ENCODE measurements at places on chromosomes 5 and 9. TPM values are rescaled to one million over a fixed set of nuclear protein-coding genes. Genes with fewer than 3 reads are reported as not detected.

- DNase-seq = no peak
Measured at GRCh38 chr5:58454025-58454424, 5.9 kb downstream of the PLK2 start.

DNA sequence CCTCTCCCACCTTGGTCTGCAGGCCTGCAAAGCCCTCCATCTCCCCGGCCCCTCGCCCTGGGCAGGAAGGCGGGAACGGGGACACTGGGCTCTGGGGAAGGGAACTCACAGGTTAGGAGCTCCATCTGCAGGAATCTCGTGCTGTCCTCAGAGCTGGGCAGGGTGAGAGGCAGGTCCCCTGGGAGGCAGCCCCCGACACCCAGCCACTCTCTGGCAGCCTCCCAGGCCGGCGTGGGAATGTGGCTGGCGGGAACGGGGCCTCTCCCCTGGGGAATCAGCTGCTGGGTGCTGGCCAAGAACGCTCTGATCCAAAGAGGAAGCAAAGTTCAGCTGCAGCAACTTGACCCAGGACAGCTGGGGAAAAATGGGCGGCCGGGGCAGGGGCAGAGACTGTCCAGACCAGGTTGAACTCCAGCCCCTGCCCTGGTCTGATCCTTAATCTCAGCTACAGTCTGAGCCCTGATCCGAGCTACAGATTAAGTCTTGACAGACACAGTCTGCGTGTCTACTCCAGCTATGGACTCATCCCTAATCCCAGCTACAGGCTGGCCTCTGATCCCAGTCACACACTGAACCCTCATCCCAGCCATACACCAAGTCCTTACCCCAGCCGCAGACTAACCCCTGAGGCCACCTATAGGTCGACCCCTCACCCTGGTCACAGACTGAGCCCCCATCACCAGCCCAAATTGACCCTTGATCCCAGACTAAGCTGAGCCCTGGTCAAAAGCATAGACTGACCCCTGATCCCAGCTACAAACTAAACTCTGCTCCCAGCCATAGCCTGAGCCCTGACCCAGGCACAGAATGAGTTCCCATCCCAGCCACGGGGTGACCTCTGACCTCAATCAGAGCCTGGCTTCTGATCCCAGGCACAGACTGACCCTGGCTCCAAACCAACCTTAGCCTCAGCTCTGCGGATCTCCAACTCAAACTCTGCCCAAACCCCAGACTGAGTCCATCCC, 37.3 kb upstream of the EGFL7 start:
- no peak for DNase-seq

DNA sequence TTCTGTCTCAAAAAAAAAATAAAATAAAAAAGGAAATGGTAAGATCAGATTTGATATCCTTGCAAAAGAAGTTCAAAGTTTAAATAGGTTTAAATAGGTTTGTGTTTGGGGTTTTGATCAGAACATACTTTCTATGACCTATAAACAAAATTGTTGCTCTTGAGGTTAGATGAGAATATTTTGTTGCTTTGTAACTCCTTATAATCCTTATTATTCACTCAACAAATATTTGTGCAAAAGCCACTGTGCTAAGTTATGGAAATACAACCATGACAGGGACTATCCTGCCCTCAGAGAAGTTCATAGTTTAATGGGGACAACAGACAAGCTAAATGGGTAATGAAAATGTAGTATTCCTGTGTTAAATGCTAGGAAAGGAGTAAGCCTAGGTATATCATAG, 71.5 kb downstream of the INVS start:
- no peak for DNase-seq

DNA sequence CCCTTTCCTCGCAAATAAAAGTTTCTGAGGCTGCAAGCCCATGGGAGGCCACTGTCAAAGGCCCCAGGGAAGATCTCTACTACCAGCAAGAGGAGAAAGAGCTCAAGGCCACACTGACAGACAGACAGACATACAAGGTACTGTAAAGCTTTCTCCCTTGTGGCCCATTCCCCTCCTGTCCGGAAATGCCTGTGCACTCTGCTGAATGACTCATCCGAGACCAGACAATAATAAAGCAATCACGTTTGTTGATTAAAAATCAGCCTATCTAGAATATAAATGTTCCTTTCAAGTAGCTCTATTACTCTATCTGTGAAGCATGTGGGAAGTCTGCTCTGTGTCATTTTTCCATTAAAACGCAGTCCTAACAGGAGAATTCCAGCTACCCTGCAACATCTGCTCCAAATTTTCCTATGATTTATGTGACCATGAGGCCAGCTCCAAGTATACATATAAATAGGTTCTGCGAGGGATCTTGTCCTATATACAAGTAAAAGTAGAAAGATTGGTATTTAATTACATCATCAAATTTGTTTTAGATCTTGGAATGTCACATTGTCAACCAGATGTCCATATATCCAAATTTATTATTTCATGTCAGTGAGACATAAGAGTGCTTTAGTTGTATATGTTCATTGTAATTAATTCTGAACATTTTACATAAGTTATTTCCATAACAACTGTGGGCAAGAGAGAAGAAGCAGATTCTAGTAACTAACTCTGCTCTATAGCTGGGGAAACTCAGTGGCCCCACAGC, 34.7 kb upstream of the TGFBI start:
- DNase-seq = peak; percentile 45

DNA sequence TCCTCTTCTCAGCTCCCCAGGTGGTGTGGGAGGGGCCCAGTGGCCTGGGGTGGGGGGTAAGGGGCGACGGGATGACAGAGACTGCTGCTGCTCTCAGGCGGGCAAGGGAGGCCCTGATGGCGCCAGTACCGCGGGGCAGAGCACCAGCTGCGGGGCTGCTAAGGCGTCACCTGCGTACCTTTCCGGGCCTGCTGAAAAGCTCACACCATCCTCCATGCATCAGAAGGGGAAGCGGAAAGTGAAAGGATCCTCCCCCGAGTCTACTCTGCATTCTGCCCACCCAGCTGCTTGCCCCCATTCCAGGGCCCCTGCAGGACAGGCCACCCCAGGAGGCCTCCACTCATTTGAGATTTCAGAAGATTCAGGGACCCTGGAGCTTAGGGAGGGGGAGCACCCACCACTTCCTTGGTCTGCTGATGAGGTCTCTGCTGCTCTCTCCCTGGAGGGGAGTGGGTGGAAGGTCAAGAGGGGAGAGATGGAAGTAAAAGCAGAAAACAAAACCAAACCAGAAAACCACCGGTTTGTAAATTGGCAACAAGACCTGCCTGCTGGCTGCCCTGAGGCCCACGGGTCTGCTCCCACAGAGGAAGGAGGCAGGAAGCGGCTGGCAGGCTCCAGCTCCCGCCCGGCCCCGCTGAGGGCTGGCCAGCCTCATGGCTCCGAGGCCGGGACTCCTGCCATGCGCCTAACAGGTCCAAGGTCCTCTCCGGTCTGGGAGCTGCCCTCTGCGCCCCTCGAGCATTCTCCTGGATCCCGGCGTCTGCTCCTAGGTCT, 33.6 kb downstream of the PRRT1B start:
- DNase-seq = no peak

- DNase-seq = no peak
Measured at GRCh38 chr5:14256756-14257393, 113.7 kb downstream of the TRIO start.

- DNase-seq = no peak
Measured at GRCh38 chr9:27351438-27351837, 54.5 kb upstream of the EQTN start.

GRCh38 chr5:111256128-111256527, 31.9 kb downstream of the CAMK4 start:
- no peak for DNase-seq

DNA sequence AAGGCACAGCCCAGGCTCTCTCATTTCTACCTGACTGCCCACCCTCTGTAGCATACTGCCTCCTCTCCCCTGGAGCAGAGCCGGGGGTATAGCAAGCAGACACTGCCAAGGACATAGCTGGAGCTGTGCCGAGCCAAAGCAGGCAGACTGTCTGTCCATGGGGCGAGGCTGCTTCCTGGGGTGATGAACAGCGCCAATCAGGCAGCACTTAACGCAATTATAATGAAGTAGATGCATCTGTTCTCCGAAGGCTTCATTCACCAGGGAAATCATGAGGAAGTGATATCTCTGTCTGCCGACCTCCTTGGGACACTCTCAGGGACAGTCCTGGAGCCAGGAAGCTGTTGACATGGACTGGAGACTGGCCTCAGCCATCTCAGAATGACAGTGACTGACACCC, 230.7 kb downstream of the ASTN2 start:
- no peak for DNase-seq

- no peak for DNase-seq
Measured at GRCh38 chr5:133718457-133718856, 106.1 kb upstream of the FSTL4 start.

DNA sequence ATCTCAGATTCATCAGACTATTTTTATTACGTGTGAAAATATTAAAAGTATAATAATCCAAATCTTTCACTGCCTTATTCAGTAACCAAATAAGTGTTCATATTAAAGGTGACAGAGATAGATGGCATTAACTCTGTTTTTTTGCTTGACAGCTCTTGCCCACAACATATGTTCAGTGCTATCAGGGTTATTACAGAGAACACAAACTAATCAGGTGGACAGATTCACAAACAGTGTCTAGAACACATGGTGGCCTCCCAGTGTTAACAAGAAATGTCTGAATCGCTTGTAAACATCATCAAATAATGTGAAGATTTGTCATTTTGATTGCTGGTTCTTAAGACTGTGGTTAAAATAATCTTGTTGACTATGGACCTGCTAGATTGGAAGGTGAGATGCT, 609.1 kb upstream of the GRAMD2B start:
- no peak for DNase-seq

DNA sequence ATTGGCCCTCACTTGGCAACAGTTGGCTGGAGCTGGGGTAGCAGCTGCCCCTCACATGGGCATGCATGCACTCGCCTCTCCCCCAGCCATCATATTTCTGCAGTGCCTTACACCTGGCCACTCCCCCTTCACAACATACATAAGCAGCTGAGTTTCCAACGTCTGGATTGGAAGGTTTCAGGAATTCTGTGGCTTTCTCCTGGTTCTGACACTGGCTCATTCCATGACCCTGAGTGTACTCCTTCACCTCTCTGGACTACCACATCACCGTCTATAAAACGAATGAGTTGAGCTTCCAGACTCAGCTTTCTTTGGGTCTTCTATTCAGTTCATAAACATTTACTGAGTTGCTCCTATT, 84.3 kb downstream of the GALNT10 start:
- peak; percentile 39 for DNase-seq

DNA sequence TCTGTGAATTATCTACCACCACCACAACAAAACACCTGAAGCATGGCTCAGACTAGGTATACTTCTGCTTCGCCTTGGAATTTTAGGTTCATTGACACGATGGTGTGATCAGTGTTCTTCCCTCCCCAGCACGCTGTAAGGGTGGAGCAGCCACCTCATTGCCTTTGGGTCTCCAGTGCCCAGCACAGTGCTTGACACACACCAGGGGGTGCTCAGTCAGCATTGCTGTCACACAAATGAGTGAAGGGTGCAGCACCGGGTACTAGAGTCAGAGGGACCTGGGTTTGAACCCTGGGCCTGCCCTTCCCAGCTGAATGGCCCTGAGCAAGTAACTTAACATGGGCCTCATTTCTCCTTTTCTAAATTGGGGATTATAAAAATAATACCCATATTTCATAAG, 9.9 kb upstream of the ANGPTL2 start:
- no peak for DNase-seq

DNA sequence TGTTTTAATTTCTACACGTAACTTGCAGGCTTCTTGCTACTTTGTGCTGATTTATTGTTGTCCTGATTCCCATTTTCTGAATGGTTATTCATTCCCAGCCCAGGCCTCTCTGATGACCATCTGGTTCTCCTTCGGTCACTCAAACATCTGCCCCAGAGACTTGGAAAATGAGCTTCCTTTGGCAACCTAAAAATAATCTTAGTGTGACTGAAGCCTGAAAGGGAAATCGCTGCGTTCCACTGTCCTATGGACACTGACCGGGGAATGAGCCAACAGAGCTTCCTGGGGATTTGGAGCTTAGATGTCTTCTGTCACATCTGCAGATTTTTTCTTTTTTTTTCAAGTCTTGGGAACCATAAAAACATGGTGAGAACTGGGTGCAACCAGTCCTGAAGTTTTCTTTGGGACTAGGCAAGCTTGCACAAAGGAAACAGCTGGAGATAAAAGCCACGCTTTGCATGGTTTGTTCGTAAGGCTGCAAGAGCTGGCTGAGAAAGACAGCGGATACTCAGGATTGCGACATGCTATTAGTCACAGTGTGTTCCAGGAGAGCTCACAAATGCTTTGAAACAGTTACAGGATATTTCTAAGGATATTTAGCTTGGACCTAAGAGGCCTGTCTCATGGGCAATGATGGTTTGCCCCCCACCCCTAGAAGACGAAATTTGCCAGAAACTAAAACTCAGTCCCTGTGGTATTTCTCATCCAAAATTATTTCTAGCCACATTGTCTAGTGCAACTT, 146.2 kb downstream of the GOLPH3 start:
- DNase-seq = peak; percentile 79

- DNase-seq = no peak
Measured at GRCh38 chr5:16120579-16120978, 59.0 kb downstream of the MARCHF11 start.

DNA sequence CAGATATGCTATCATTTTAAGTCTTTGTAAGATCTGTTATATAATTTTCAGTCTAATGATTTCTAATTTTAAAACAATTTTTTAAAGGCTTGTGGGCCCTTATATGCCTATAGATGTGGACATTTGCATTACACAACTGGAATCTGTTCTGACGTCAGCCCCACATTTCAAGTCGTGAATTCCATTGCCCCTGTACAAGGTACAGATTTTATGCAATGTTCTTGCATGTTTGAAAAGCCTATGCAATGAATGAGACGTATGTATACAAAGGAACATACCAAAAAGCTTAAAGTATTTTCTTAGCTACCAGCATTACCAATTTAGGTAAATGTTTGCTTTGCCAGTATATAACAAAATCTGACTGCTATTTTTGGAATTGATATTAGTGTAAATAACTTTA, 77.2 kb downstream of the ITGA1 start:
- no peak for DNase-seq

- DNase-seq = peak; percentile 36
Measured at GRCh38 chr9:27967210-27967609, 393.9 kb upstream of the C9orf72 start.

RETREG1 gene
- 1.3 TPM for total RNA-seq

C8G gene
- total RNA-seq = 0.25 TPM

FAM13B gene
- 10.0 TPM for total RNA-seq

HAND1 gene
- total RNA-seq = 0.17 TPM

GPR21 gene
- total RNA-seq = not detected

Measured in foreskin keratinocyte (primary cell).